Stromal cell of bone marrow (primary cell): ENCODE measurements at places on chromosomes 4 and X.

DNA sequence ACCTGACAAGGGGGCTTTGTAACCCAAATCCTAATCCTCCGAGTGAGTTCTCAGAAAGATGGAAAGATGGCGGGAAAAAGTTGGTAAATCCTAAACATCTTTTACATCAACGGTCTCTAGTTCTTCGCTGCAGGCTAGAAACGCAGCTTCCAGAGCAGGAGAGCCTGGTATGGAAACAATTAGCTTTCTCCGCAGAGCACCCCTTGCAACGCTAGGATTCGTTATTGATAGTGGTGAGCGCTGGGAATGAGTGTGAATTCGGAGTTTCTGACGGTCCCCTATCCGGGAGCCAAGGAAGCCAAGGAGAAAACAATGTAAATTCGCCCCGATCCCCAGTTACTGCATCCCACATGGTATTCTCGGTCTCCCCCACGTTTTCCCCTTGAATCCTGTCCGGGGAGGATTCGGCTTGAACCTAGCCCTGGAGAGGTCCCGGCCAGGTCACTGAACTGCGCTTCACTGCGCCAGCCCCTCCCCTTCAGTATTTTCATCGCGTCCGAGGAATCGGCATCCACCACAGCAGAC, 4.7 kb upstream of the NEUROG2 start:
- no peak for DNase-seq

GRCh38 chr4:61248705-61249104, 48.6 kb downstream of the ADGRL3 start:
- no peak for DNase-seq

DNA sequence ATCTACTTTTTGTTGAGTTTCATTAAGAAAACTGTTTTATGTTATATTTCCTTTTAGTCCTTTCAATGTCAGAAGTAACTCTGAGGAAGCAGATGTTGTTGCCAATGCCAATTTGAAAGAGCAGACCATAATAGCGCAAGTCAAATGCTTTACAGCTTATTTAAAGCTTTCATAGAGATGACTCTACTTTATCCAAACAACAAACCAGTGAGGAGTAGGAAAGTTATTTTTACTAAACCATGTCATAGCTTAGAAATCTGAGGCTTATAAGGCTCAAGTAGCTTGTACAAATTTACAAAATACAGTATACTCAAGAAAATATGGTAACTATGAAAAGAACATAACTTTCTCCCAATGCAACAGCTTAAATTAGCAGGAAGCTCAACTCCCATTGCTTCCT, 40.1 kb upstream of the SPOCK3 start:
- DNase-seq: peak; percentile 6

GRCh38 chrX:84259868-84260267, 71.9 kb upstream of the RPS6KA6 start:
- no peak for DNase-seq

DNA sequence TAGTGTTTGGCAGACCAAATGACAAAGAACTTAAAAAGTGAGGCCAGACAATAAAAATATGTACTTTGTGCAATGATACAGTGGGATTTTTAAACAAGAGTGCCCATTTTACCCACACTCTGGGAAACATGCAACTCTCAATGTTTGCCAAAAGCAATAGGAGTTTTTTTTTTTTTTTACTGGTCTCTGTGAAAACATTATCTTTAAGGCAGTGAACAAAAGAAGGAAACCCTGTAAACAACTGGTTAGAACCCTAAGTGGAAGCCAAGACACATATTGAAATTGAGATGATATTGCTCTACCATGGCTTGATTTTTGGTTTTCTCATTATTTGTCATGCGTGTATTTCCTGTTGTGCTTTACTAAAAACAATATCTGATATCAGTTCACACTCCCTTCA, 67.2 kb upstream of the PPP3CA start:
- DNase-seq: no peak

DNA sequence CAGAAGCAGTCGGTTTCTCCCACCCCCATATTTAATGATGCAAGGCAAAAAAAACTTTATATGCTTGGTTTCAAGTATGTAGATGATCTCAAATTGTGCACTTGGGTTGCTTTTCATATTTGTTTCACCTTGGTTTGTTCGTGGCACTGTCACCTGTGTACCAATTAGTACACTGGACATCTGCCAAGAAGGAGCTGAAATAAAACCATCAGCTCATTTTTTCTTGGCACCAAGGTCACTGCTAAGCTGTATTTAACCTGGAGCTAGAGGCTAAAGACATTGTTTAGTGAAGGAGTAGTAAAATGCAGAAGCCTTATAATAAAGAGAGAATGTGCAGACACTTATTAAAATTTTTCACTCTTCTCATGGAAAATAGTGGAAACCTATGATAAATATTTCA, 430.8 kb downstream of the ARHGAP24 start:
- no peak for DNase-seq

GRCh38 chrX:30151964-30152363, 63.4 kb upstream of the MAGEB2 start:
- DNase-seq: no peak

DNA sequence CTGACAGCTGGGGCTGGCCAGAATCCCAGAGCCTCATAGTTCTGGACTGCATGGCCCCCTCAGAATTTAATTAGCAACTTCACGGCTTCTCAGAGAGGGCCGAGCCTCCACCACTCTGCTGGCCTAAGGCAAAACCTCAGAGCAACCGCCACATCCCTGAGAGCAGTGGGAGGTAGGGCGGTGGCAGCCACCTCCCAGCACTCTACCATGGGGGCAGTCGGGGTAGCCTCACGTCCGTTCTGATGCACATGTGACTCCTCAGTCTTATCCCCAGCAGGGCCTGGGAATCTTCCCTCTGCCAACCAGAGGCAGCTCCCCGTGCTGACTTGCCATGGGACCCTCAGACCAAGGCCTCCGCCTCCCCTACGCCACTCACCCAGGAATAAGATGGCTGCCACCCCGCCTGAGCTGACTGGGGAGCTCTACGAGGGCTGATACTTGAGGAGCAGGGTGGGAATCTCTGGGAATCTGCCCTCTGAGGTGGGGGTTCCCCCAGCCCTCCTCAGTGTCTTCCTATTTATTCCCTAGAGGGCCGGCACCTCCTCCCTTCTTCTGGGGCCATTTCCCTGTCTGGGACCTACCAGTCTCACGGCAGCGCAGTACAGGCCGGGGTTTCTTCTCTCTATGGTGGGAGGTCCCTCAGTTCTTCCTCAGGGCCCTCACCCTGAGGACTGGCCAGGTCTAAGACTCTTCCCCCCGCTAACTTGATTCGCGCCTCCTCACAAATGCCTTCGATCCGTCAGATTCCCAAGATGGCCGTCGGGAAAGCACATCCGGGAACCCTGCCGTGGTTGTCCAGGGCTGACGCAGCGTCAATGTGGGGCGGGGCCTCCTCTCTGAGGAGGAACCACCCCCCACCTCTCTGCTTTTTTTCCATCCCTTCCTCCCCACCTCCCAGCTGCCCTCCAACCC, at the start of gene MAGEC2:
TSS of gene MAGEC2 (minus strand) at position 769 of the 912 bp plus-strand sequence. CDS start 1,303 bp downstream, outside the sequence.
- no peak for DNase-seq

DNA sequence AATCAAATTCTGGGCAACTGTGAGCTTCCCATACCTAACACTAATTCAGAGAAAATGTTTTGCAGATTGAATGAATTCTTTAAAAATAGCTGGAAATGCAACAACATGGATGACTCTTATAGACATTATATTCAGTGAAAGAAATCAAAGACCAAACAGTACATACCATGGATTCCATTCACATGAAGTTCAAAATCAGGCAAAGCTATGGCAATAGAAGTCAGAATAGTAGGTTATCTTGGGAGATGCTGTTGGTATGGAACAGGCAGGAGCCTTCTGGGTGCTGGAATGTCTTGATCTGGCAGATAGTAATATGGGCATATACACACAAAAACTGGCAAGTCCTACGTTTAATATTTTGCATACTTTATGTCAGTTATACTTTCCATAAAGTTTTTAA, 25.5 kb upstream of the CBLL2 start:
- no peak for DNase-seq

DNA sequence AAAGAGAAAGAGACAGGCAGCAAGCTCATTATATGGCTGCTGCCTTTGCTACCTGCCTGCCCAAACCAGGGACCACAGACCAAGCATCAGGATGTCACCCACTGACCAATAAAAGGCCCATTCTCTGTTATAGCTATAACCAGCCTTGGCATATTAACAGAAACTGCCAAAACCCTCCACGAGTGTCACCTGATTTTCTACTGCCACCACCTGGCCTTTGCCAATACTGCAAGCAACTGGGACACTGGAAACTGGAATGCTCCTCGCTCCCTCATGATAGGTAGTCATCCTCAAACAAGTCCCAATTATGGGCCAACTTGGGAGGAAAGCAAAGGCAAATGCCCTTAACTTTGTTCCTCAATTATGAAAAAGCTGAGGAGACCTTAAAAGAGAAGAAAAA, 76.0 kb downstream of the SPIN4 start:
- no peak for DNase-seq

DNA sequence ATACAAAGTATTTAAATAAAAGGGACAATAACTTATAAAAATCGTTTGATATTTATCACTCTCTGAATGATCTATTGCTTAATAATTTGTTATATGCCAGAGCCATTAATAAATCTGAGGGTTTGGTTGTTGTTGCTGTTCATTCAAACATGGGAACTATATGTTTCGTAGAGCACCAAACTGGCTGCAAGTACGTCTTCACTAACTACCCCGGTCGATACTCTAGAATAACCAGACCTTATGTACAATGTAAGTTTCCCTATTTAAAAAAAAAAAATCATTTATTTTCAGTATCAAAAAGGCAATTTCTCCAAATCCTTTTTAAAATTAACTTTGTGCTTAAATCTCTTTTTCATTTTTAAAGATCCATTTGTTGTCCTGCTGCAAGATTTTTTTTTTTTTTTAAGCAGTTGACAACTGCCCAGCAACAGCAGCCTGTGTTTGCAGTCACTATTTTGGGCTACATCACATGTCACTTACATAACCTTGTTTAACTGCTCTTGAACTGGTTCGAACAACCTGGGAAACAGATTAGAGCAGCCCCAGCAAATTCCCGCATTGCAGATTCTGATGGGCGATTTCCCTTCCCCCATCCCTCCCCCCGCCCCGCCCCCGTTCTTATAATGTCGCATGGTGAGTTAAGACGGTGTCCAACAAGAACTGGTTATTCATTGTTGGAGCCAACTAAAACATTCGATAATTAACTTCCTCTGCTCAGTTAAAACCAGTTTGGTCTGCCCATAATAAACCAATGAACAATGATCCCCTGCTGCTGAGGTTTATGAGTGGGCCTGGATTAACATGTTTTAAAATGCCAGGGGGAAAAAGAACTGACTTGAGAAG, 238.9 kb downstream of the NR3C2 start:
- DNase-seq: no peak

DNA sequence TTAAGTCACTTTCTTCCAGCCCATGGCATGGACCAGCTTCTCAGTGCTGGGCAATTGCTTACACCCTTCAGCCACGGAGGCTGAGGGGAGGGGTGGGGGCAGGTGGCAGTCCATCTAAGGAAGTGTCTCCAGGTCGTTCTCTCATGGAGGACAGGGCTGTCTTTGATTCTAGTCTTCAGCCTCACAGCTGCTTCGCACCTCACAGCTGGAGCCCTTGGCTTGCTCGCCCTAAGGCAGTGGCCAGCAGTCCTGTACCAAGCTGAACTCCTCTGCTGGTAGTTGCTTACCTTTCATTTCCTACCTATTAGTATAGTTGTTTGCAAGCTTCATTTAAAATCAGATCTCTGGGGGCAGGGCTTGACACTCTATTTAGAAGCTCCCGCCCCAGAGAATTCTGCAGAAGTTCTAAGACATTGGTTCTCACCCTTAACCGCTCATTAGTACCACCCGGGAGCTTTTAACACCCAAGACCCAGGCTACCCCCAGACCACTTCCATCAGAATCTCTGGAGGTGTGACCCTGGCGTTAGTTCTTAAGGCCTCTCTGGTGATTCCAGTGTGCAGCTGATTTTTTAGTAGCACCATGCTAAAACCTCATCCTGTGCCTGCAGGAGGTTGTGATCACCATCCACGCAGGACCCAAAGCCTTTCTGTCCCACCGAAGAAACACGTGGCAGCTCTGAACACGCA, 386.8 kb downstream of the UNC5C start:
- DNase-seq: no peak

- DNase-seq: peak; percentile 76
Measured at GRCh38 chr4:128524311-128524710, 236.7 kb upstream of the PGRMC2 start.

GRCh38 chr4:106104276-106104675, 209.0 kb downstream of the NPNT start:
- no peak for DNase-seq

DNA sequence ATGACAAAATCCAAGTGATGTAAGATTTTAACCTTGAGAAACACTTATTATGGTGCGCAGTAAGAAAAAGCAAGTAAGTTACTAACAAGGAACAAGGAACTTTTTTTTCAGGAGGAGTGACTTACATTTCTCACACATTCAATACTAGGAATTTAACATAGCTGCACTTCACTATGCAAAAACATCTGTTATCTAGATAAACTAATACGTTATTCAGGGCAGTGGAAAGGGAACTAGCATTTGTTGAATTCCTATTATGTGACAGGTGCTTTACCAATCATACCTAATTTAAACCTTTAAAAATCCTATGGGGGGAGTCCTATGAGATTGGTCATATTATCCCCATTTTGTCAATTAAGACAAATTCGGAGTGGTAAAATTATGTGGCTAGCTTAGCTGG, 238.0 kb downstream of the NR3C2 start:
- DNase-seq: no peak

- no peak for DNase-seq
Measured at GRCh38 chr4:15891312-15891711, 47.2 kb downstream of the FGFBP1 start.

DNA sequence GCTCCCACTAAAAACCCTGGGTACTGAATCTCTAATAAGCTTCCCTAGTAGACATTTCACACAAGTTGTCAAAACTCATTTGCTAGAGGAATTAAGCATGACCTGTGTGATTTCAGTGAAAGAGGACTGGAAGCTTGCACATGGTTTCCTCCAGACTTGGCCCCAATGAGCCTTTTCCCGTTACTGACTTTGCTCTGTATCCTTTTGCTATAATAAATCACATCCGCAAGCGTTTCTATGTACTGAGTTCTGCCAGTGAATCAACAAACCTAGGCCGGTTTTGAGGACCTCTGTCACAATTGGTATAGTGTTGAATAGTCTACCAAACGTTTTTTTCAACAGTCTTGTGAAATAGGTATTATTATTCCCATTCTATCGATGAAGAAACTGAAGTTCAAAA, 8.2 kb downstream of the ATP11C start:
- no peak for DNase-seq

DNA sequence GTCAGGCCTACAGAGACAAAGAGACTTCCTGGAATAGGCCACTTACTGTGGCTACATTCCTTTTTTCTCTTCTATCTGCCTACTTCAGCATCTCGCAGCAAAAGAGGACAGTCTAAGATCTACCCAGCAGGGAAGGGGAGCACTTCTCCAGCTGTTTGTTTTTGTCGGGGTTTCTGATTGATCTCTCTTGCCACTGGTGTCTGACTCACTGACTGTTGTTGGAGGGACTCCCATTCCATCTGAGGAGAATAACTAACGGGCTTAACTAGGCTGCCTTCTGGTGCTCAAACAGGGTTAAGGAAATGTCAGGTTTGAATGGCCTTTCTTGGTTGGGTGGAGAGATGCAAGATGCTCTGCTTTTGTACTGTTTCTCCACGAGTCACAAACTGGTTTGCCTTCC, 100.2 kb upstream of the TMEM164 start:
- peak; percentile 41 for DNase-seq

- no peak for DNase-seq
Measured at GRCh38 chr4:61762722-61763627, 562.8 kb downstream of the ADGRL3 start.

GRCh38 chrX:19677121-19677520, 161.8 kb upstream of the MAP3K15 start:
- no peak for DNase-seq
